HFF-Myc (cell line): ENCODE measurements at places on chromosomes 2 and 18.

GRCh38 chr2:218436992-218437391 is 18.1 kb downstream of the VIL1 start:
- DNase-seq = no peak

DNA sequence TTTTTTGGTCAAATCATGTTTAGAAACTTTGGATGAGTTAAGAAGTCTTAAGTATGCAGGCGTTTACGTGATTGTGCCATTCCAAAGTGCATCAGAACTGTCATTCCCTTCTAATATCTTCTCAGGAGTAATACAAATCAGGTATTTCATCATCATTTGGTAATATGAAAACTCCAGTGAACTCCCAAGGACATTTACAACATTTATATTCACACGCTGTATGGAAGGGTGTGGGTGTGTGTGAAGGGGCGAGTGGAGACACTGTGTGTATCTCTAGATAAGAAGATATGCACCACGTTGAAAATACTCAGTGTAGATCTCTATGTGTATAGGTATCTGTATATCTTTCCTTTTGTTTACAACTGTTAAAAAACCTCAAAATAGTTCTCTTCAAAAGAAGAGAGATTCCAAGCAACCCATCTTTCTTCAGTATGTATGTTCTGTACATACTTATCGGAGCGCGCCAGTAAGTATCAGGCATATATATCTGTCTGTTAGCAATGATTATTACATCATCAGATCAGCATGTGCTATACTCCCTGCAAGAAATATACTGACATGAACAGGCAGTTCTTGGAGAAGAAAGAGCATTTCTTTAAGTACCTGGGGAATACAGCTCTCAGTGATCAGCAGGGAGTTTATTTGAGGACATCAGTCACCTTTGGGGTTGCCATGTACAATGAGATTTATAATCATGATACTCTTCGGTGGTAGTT is 29.3 kb downstream of the COX7A2L start:
- no peak for DNase-seq

DNA sequence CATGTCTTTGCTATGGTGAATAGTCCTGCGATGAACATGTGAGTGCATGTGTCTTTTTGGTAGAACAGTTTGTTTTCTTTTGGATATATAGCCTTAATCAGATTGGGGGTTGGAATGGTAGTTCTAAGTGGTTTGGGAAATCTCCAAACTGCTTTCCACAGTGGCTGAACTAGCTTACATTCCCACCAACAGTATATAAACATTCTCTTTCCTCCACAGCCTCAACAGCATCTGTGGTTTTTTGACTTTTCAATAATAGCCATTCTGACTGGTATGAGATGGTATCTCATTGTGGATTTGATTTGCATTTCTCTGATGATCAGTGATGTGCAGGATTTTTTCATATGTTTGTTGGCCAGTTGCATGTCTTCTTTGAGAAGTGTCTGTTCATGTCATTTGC is 112.2 kb upstream of the SESTD1 start:
- no peak for DNase-seq

DNA sequence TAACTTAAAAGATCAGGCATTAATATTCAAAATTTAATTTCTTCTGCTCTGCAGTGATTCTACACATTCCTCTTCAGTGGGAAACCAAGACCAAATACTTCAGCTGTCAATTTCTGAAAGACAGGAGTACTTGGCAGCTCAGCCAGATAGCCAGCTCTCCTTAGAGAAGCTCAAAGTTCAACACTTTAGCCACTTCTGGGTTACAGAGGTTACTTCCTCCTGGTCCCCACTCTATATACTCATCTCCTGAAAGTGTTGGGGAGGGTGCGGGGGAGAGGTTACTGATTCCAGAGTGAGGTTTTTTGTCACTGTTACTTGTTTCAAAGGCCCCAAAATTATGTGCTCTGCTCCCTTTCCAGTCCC is 4.1 kb downstream of the CYTIP start:
- DNase-seq = no peak

GRCh38 chr2:194826241-194826640 is 830.8 kb upstream of the SLC39A10 start:
- DNase-seq = no peak
